ENCODE measurements at places on chromosomes 2 and 18.

DNA sequence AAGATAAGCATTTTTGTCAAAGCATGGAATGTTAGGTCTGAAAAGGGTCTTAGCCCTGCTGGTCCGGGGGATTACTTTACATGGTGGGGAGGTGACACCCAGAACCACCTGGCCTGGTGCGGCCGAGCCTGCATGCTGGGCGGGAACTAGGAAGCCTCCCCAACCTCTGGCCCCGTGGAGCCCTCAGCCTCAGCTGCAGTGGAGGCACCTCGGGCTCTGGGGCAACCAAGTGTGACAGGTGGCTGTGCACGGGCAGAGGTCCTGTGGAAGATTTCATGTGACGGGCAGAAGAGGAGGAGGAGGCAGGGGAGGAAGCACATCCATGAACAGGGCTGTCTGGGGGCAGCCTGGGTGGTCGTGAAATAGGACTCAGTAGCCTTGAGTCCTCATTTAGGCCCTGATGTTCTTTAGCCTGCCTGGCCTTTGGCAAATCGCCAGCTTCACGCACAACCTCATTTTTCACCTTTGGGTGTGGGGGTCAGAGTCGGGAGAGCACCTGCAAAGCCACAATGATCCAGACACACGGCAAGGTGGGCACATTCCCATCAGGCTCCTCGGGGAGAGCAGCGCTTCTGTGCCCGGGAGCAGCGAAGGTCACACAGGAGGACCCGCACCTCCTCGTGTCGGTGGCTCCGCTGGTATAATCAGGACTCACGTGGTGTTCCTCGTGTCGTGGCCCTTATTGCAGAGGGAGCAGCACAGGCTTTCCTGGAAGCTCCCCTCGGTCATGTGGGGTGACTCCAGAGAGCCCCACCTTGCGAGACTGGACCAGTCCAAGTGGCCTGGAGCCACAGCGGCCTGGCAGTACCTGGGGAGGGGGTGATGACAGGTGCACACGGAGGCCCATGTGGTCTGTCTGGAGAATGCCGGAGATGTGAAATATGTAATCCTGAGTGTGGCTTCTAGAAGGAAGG, 13.9 kb downstream of the CNDP2 start:
- DNase-seq, result no peak

- DNase-seq, result no peak
These were observed 3.6 kb downstream of the DPP4 start for GRCh38 chr2:162070228-162070936.

- no peak for DNase-seq
These were observed 69.8 kb downstream of the SLC66A2 start for GRCh38 chr18:79881695-79882094.

- no peak for DNase-seq
These were observed 701.4 kb downstream of the ERBB4 start for GRCh38 chr2:211837206-211837605.

DNA sequence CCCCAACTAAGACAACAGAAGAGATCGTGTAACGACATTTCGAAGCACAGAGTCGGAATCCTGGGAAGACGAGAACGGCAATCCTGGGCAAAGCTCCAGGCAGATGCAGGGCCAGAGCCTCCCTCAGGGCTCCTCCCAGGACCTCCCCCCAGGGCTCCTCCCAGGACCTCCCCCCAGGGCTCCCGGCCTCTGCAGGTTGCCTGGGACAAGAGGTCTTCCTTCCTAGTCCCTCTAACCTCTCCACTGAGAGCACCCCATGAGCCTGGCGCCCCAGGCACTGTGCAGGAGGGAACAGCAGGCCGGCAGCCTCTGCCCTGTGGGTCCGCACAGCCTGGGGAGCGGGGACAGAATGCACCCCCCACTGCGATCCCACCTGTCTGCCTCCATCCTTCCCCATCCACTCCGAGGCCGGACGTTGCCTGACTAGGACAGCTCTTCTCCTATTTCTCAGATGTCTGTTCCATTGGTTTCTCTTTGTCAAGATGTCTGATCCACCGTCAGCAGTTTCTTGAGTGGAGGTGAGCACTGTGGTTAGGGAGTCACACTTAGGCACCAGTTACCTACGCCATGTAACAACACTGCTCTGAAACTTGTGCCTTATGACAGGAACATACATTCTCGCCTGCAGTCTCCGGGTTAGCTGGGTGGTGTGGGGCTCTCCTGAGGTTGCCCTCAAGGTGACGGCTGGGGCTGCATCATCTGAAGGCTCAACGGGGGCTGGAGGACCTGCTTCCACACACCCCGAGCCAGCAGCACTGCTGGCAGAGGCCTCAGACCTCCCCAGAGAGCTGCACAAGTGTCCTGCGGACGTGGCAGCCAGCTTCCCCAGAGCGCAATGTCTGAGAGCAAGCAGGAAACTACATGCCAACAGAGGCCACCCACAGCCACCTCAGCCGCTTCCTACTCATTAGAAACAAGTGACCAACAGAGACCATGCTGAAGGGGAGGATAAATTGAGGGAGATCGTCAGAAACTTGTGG, 28.9 kb downstream of the ADI1 start:
- DNase-seq, result no peak

DNA sequence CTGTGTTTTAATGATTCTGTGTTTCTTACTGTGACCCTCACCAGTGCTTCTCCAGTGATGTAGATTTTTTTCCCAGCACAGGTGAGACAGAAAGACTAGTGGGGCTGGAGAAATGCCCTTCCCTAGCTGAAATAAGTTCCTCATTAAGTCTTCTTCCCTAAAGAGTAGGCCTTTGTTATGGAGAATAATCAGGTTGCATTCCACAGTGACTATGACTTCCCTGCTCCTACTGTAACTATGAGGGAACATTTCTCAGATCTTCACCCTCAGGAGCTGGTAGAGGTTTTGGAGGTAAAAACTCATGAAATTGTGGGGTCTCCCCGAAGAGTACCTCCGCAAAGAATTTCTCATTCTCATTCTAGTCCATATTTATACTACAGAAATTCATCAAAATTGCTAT, 286.2 kb downstream of the GRB14 start:
- no peak for DNase-seq

DNA sequence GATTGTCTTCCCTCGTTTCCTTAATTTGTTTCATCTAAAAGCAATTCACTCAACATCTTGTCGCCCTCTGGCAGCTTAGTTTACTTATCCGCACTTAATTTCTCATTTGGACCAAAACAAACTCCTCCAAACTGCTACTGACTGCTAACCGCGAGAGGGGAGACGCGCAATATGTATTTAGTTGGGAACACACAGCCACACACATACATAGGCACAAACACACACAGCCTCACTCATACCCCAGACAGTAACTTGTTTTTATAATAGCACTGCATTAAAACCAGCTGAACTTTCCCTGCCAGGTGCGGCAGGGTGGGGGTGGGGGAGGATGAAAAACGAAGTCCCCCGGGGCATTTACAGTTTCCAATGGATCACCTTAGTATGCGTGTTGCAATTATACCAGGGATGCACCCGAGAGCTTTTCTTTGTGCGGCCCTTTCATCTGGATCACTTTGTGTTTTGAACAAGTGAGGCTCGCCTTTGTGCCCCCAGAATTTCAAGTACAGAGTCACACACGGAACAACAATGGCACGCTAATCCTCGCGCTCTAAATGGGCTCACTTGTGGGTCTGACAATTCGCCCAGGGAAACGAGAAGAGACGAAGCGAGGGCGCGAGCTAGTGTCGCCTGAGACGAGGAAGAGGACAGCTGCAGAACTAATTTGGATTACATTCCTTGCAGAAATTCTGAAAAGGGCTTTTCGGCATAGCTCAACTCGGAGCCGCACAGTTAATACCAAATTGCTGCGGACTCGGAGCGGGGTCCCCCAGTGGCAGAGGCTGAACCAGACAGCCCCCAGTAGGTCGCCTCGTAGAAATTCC, 2.4 kb downstream of the ERBB4 start:
- no peak for DNase-seq

- DNase-seq, result no peak
These were observed 116.7 kb upstream of the COPS8 start for GRCh38 chr2:236968880-236969534.
